Mucosa of descending colon (tissue), 3 donors: ENCODE measurements at places on chromosomes 3 and 15. TPM values are rescaled to one million over a fixed set of nuclear protein-coding genes. Genes with fewer than 3 reads are reported as not detected.

DNA sequence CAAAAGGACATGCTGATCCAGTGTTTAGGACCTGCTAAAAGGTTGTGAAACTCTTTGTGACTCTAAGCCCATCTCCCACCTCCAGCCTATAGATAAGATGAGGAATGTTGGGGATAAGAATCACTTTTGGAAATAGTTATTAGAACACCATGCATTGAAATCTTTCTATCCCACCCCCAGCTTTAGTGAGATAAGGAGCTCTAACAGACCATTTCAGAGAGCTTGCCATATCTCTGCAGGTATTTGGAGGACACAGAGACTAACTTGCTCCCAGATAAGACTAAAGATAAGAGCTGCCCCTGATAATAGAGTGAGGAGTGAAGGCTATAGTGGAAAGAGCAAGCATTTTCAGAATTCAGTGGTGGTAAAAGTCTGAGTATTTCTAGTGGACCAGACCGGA is 53.1 kb upstream of the GNB4 start:
- no peak for DNase-seq

DNA sequence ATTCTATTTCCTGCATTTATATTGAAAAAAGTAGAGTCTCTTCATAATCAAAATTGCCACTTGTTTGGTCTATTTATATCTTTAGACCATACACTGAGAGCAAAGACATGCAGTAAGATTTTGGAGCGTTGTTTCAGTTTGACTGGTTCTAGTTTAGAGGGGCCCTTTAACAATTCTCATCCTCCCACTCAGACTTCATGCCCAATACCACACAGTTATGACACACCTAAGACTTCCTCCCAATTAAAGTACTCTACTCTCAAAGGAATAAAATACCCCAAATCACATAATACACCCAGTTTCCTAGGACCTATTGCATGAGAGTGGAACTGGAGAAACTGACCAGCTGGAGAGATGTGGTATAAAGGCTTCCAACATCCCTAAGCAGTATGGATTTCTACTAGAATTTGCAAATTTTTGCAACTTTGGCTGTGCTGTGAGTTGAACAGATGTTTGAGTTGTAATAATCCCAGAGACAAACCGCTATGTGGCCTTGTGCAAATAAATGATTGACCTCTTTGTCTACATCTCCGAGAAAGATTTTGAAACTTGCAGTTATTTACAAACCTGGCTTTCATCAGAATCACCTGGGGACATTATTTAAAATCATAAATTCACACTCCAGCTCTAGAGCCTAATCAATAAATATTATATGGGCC is 170.0 kb upstream of the ROBO2 start:
- DNase-seq = no peak

CCDC54 gene
- not detected for total RNA-seq

DNA sequence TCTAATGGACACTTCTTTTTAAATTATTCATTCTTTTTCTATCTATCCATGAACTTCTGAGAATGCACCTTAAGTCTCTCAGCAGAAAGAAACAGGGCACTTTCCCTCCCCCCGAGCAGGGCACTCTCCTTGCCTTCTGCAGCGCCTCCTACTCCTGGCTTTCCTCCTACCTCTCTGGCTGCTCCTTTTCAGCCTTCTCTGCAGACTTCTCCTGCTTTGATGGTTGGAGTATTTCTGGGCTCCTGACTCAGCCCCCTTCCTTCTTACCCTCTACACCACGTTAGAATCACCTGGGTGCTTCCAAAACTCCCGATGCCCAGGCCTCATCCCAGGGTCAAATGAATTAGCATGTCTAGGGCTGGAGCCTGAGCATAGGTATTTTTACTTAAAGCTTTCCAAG is 3.4 kb downstream of the SCN5A start:
- no peak for DNase-seq

DNA sequence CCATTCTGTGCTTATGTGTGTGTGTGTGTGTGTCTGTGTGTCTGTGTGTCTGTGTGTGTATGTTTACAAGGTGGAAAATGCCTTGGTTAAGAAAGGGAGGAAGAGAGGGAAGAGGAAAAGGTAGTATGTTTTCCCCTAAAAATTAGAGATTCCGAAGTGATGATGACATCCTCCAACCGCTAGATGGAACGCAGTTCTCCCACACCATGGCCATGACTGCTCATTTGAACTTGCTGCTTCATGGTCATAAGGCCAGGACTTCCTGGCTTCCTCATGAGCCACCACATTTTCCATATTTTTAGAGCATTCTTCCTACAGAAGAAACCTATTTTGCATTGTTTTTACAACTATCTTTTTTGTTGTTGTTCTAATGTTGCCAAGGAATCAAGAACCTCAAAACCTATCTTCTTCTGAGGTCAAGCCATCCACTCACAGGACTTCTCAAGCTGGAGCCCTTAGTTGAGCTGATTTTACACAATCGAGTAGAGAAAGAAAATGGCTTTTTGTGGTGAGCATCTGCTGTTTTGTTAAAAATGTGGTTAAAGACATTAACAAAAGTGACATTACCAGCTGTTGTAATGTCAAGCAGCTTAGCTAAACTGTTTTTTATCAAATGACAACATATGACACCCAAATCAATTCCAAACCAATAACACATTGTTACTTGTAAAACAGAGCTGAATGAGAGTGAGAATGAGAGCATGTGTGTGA is 1091.0 kb downstream of the FHIT start:
- DNase-seq = no peak

DNA sequence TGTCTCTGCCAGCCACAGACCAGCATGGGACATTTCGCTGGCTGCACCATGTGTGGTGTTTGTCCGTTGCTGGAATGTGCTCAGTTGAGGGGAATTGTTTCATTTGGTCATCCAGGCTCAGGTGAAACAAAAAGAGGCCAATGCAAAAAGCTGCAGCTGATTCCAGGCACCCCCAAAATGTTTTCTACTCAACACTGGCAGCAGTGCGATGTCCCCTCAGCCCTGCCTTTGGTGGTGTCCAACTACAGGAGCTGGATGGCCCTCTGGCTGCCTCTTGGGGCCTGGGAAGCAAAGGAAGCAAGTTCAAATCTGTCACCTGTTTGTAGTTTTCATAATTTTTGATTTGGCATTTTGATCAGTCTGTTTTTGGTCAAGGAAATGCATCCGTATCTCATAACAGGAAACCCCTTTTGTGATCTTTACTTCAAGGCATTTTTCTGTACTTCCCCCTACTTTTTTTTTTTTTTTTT is 141.8 kb downstream of the EEFSEC start:
- no peak for DNase-seq

DNA sequence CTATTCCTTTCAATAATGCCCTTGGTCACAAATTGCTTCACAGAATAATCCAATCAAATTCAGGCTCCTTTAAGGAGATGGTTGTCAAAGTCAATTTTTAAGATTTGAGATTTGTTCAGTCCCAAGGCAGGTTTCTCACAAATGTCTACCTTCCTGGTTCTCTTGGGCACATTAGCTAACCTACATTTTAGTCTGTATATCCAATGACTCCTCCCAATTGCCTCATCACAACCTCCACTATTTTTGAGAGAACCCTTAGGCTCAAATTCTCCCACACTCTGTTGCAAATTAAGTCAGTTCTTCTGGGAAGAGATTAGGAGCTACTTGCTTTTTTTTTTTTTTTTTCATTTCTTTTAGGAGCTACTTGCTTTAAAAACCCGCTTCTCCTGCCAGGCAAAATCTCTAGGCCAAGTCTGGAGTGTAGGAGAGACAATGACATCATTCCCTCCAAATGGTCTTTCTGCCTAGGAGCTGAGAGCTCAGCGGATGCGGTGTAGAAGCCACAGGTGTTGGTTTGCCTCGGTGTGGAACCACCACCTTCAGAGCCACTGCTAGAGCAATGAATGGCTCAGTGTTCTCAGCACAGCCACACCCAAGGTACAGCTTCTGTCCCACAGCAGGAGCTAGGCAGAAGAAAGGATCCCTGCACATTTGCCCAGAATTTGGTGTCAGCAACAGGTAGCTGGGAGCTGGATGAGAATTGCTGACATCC is 10.0 kb upstream of the INO80 start:
- DNase-seq = no peak
